ENCODE measurements at places on chromosomes 13 and 19. TPM values are rescaled to one million over a fixed set of nuclear protein-coding genes. Genes with fewer than 3 reads are reported as not detected.

The CYP4F12 gene
- polyA plus RNA-seq, result not detected

The DNAAF3 gene
- polyA plus RNA-seq, result 0.56 TPM

The LHB gene
- 1.4 TPM for polyA plus RNA-seq

The TPTE2 gene
- polyA plus RNA-seq, result not detected
